Cardiac atrium fibroblast (primary cell): ENCODE measurements at places on chromosomes 2 and 18. TPM values are rescaled to one million over a fixed set of nuclear protein-coding genes. Genes with fewer than 3 reads are reported as not detected.

The EPB41L3 gene
- total RNA-seq = 36.1 and 42.1 TPM in 2 replicates

The PSTPIP2 gene
- total RNA-seq = 1.8 and 3.1 TPM in 2 replicates

The PAX8 gene
- under 0.01 TPM in 1 of 2 replicates, not detected in the other for total RNA-seq

The RND3 gene
- 53.6 and 74.5 TPM in 2 replicates for total RNA-seq

The SLC30A3 gene
- total RNA-seq = not detected in 2 replicates

The ITGB6 gene
- total RNA-seq = not detected in 2 replicates

The PRR30 gene
- total RNA-seq = not detected in 2 replicates

The SERPINB12 gene
- not detected in 2 replicates for total RNA-seq

The PRKAG3 gene
- not detected in 2 replicates for total RNA-seq

The SERPINB4 gene
- not detected in 2 replicates for total RNA-seq

The TMEM17 gene
- total RNA-seq = 1.4 and 1.5 TPM in 2 replicates

The LYPD1 gene
- 0.72 and 1.1 TPM in 2 replicates for total RNA-seq

The EPAS1 gene
- total RNA-seq = 244 and 341 TPM in 2 replicates

The ABCG5 gene
- total RNA-seq = not detected in 2 replicates

The FSIP2 gene
- total RNA-seq = 0.36 TPM in 1 of 2 replicates, not detected in the other

The FAM168B gene
- 77.1 and 92.5 TPM in 2 replicates for total RNA-seq

The FASTKD1 gene
- total RNA-seq = 4.3 and 13.1 TPM in 2 replicates

The DTNB gene
- 3.4 and 5.4 TPM in 2 replicates for total RNA-seq

The ANO7 gene
- 1.6 and 2.0 TPM in 2 replicates for total RNA-seq

The TMEM198 gene
- total RNA-seq = 5.4 and 5.8 TPM in 2 replicates

The ACKR3 gene
- 6.9 and 13.3 TPM in 2 replicates for total RNA-seq

The TEX44 gene
- total RNA-seq = not detected in 2 replicates

The TUBB8B gene
- total RNA-seq = not detected in 2 replicates

The TTC31 gene
- 16.8 and 20.0 TPM in 2 replicates for total RNA-seq

The POTEJ gene
- not detected in 2 replicates for total RNA-seq

The COBLL1 gene
- 0.36 and 3.7 TPM in 2 replicates for total RNA-seq

The ADGRF3 gene
- total RNA-seq = not detected in 2 replicates

The SPATA3 gene
- total RNA-seq = not detected in 2 replicates

The ASB18 gene
- total RNA-seq = not detected in 2 replicates

The SLC14A1 gene
- 0.49 TPM in 1 of 2 replicates, not detected in the other for total RNA-seq

The CABYR gene
- total RNA-seq = 1.8 and 2.0 TPM in 2 replicates

The AP1S3 gene
- 2.0 and 10.4 TPM in 2 replicates for total RNA-seq

The TUBA3E gene
- not detected in 2 replicates for total RNA-seq

The NEB gene
- total RNA-seq = under 0.01 TPM in 2 replicates

The PARD6G gene
- total RNA-seq = 1.1 and 2.1 TPM in 2 replicates

The KCNE4 gene
- 10.7 and 19.1 TPM in 2 replicates for total RNA-seq

The MDH1B gene
- total RNA-seq = 0.32 and 0.36 TPM in 2 replicates

The MCFD2 gene
- total RNA-seq = 114 and 146 TPM in 2 replicates

The MREG gene
- 0.97 and 1.1 TPM in 2 replicates for total RNA-seq

The RPRD1A gene
- 19.5 and 28.8 TPM in 2 replicates for total RNA-seq

The TSHZ1 gene
- total RNA-seq = 3.6 and 5.0 TPM in 2 replicates

The KRTCAP3 gene
- total RNA-seq = 0.97 TPM in 1 of 2 replicates, not detected in the other

The SCYGR4 gene
- not detected in 2 replicates for total RNA-seq

The QPCT gene
- total RNA-seq = 1.8 and 8.4 TPM in 2 replicates

The VWC2L gene
- total RNA-seq = not detected in 2 replicates
